ENCODE measurements at places on chromosomes 12 and 14.

- DNase-seq, result no peak
Observed at GRCh38 chr12:94977766-94978468, 25.6 kb downstream of the NDUFA12 start.

DNA sequence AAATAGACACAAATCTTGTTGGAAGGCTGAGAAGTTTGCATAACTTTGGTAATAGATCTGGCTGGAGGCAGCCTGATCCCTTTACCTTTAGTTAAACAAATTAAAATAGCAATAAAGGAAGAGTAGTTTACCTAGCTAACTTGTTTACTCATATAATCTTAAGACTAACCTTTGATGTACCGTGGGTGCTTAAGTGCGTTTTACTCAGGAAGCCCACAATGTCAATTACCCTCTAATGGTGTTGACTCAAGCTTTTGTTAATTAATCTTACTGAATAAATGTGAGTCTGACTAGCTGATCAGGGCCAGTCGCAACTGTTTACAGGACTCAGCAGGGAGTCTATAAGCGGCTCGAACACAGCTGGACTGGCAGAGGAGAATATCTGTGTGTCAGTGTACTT is 51.5 kb downstream of the FAR2 start:
- no peak for DNase-seq

DNA sequence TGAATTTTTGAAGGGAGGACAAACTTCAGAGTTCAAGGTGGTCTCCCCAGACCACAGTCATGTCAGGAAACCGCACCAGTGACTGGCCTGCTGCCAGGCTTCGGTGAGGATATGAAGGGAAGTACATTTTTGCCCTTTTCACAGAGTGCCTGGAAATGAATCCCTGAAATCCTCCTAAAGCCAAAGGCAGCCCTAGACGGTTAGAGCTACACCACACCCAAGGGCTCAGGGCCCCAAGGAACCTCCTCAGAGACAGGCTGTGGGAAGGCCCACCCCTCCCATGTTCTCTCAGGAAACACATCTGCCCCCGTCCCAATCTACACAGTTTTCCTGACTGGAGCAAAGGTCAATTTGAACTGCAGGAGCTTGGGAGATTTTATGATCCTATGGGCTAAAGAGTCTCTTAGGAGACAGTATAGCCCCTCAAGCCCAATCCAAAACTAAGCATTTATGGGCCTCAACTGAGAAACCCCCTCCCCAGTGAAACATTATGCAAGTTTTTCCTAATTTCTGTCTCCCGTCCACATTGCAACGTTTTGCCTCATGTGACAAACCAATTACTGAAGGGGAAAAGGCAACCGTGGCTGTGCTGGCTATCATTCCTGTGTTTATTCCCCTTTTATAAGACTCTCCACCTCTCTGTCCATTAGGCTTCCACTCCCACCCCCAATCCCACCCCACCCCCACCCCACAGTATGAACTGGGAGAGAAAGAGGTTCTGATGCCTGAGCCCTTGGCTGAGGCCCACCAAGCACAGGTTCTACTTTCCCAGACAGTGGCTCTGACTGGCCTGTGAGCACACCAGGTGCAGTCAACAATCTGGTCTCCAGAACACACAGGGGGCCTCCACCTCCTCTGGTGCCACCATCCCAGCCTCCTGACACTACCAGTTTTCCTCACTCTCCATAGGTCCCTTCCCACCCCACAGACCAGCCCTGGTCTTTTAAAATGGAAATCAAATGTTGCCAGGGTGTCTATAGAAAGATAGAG is 9.6 kb upstream of the RNASE1 start:
- DNase-seq, result peak; percentile 40

DNA sequence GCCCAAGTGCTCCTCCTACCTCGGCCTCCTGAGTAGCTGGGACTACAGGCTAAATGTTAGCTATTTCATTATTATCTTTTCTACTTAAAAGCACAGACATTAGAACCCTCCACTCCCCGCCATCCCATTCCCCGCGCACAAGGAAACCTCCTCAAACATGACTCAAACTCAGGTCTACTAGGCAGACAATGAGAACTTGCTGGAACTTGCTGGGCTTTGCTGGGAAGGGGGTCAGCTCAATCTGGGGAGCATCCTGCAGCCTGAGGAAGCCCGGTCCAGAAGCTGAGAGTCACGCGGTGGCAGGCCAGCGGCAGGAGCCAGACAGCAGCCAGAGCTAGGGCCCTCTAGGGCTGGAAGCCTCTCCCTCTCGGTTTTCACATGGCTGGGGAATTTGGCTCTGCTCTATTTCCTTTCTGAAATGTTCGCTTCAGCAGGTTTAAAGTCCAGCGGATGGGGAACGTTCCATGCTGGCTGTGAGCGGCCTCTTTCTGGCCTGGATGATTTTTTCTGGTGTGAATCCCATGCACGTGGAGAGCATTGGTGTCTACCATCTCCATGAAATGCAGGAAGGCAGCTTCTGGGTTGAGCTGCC is 68.5 kb downstream of the SLC6A12 start:
- DNase-seq, result no peak

DNA sequence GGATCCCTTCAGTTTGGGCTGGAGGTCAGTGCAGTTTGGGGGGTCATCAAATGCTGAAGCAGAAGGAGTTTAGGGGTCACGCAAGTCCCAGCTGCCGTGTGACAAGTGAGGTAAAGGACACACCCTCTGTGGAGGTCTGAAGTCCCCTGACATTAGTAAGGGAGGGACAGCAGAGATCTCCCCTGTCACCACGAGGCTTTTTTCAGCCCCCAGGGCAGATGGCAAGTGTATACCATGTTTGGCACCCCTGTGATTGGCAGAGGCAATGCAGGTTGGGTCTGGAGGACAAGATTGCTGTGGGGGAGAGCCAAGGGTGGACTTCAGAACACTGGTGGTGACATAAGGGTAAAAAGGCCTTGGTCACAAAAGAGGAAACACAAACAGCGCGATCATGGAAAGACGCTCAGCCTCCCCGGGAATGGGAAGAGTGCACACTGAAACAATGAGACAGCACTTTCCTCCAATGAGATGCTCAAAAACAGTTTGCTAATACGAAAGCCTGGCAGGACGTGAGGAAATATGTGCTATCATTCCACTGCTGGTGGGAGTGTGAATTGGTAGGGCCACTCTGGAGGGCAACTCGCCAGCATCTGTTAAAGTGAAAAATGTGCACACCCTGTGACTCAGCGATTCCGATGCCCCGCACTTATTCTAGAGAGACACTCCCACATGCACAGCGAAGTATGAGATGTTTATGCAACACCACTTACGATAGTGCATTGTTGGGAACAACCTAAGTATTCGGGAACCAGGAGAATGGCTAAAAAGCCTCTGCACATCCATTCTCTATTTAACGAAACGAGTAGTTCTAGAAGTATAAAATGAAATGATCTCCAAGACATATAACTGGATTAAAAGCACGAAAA is 14.4 kb upstream of the CD27 start:
- peak; percentile 88 for DNase-seq

- DNase-seq, result peak; percentile 74
Observed at GRCh38 chr12:108570743-108571608, 8.6 kb downstream of the ISCU start.

DNA sequence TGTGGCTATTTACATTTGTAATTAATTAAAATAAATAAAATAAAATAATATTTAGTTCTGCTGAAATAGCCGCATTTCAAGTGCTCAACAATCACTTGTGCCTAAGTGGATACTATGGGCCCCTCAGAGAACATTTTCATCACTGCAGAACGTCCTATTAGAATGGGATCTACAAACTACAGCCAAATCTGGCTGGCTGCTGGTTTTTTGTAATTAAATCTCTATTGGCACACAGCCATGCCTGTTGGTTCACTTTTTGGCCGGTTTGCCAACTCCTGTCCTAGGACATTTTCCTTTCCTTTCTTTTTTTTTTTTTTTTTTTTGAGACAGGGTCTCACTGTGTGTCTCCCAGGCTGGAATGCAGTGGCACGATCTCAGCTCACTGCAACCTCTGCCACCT is 9.8 kb downstream of the CCDC63 start:
- no peak for DNase-seq
